Vein endothelial cell (primary cell): ENCODE measurements at places on chromosomes 13 and 19. TPM values are rescaled to one million over a fixed set of nuclear protein-coding genes. Genes with fewer than 3 reads are reported as not detected.

LSR gene
- total RNA-seq: 0.29 and 0.65 TPM in 2 replicates

SBK2 gene
- total RNA-seq: not detected in 2 replicates

SUPT5H gene
- total RNA-seq: 85.1 and 98.3 TPM in 2 replicates

PODNL1 gene
- under 0.01 and 0.19 TPM in 2 replicates for total RNA-seq

STARD13 gene
- 30.7 and 33.6 TPM in 2 replicates for total RNA-seq
